Thoracic aorta (tissue), 2 donors: ENCODE measurements at places on chromosomes 11 and 22. TPM values are rescaled to one million over a fixed set of nuclear protein-coding genes. Genes with fewer than 3 reads are reported as not detected.
A peak's percentile ranks its signal among the peaks of the same experiment; 100 is the strongest.

DNA sequence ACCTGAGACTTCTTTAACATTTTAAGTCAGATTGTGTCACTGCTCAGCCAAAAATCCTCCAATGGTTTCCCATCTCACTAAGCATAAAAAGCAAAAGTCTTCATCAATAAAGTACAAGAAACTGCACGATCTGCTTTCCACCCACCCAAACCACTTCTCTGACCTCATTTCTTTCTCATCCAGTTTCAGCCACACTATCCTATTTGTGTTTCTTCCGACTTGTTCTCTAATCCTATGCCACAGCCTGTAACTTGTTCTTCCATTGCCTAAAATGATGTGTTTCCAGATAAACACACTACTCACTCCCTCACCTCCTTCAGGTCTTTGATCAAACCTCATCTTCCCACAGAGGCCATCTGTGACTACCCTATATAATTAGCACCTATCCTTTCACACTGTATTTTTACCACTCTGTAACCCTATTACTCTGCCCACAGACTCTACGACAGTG, 28.4 kb downstream of the ARHGAP32 start:
- H3K27me3 ChIP-seq, result no peaks in the 10 kb centered on the region
- no peaks in the 10 kb centered on the region for H3K36me3 ChIP-seq
- DNase-seq, result no peak

DNA sequence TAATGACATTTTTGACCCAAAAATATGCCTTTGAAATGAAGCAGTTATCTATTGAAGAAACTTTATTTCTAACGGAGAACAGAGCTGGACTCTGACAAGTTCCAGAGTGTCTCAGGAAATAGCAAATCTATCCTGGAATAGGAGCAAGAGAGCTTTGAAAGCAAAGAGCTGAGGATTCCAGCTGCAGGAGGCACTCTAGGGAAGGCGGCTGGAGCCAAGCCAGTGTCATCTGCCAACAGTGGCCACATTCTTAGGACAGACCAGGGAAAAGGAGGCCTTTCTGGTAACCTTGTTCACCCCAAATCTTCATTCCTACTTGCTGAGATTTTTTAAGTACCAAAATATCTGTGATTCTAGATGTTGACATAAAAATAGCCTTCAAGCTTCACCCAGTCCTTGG, 493.5 kb upstream of the B3GAT1 start:
- H3K4me3 ChIP-seq, result no peak overlapping the region
- no peaks in the 10 kb centered on the region for H3K36me3 ChIP-seq
- H3K27me3 ChIP-seq, result no peaks in the 10 kb centered on the region
- H3K27ac ChIP-seq, result no peak overlapping the region
- no peak for DNase-seq

DNA sequence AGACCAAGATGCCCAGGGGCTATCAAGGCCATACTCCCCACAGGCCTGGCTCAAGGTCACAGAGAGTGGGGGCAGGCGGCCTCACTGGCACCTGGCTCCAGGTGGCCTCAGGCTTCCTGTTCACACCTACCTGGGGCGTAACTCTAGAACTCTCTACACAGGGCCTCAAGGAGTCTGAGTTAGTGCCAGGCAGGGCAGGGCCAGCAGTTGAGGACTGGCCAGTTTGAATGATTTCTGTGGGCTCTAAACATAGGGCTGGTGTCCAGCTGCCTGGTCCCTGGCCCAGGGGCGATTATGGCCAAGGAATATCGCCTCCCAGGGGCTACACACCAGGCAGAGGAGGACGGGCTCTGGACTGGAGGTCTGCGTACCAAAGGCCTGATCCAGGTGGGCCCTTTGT, 79.2 kb downstream of the WNT7B start:
- no peaks in the 10 kb centered on the region for H3K36me3 ChIP-seq
- no peaks in the 10 kb centered on the region for H3K27me3 ChIP-seq
- H3K4me3 ChIP-seq, result no peak overlapping the region

GRCh38 chr11:84890676-84891075, 736.5 kb downstream of the DLG2 start:
- no peaks in the 10 kb centered on the region for H3K36me3 ChIP-seq
- no peaks in the 10 kb centered on the region for H3K27me3 ChIP-seq
- no peak overlapping the region for H3K27ac ChIP-seq
- no peaks in the 10 kb centered on the region for H3K4me1 ChIP-seq
- DNase-seq, result no peak
- H3K4me3 ChIP-seq, result no peak overlapping the region

DNA sequence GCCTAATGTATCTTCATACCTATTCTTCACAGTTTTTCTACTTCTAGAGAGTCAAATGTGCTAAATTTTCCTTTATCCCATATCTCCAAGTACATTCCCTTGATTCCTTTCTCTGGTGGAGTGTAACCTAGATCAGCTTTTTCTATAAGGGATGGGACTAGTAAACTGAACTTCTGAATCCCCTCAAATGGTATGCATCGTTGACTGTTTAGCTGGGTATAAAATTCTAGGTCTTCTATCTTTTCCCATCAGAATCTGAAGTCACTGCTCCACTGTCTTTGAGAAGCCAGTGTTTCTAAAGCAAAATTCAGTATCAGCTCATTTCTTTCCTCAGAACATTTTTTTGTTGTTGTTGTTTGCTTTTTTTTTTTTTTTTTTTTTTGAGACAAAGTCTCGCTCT, 1256.8 kb downstream of the BRD1 start:
- no peaks in the 10 kb centered on the region for H3K36me3 ChIP-seq
- no peak overlapping the region for H3K27ac ChIP-seq
- no peaks in the 10 kb centered on the region for H3K4me1 ChIP-seq
- no peak overlapping the region for H3K4me3 ChIP-seq
- H3K27me3 ChIP-seq, result no peaks in the 10 kb centered on the region

- no peaks in the 10 kb centered on the region for H3K27me3 ChIP-seq
- no peak for DNase-seq
- H3K4me1 ChIP-seq, result peaks cover 19% of the 10 kb centered on the region
- no peaks in the 10 kb centered on the region for H3K36me3 ChIP-seq
- H3K4me3 ChIP-seq, result no peak overlapping the region
These were observed 40.9 kb downstream of the GALNT18 start for GRCh38 chr11:11580841-11581411.

GRCh38 chr22:35467681-35468434, 67.9 kb downstream of the MCM5 start:
- peak overlapping the region; percentile 54 for H3K27ac ChIP-seq
- peaks cover 14% of the 10 kb centered on the region for H3K4me1 ChIP-seq
- H3K36me3 ChIP-seq, result no peaks in the 10 kb centered on the region
- DNase-seq, result peak; percentile 23
- no peaks in the 10 kb centered on the region for H3K27me3 ChIP-seq
- H3K4me3 ChIP-seq, result no peak overlapping the region

DNA sequence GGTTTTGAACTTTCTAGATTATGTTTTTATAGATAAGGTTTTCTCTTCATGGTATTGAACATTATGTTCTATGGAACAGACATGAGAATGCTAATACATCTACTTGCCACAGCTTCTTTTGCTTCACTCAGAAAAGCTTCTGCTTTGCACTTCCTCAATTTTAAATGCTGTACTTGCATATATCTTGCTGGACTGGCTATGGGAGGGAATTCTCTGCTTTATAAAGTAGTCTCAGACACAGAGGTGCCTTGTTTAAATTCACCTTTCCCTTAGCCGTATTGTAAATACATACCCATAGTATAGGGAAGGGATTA, 173.9 kb downstream of the DDX10 start:
- no peaks in the 10 kb centered on the region for H3K4me1 ChIP-seq
- no peaks in the 10 kb centered on the region for H3K36me3 ChIP-seq
- H3K27ac ChIP-seq, result no peak overlapping the region
- no peak overlapping the region for H3K4me3 ChIP-seq
- H3K27me3 ChIP-seq, result no peaks in the 10 kb centered on the region

DNA sequence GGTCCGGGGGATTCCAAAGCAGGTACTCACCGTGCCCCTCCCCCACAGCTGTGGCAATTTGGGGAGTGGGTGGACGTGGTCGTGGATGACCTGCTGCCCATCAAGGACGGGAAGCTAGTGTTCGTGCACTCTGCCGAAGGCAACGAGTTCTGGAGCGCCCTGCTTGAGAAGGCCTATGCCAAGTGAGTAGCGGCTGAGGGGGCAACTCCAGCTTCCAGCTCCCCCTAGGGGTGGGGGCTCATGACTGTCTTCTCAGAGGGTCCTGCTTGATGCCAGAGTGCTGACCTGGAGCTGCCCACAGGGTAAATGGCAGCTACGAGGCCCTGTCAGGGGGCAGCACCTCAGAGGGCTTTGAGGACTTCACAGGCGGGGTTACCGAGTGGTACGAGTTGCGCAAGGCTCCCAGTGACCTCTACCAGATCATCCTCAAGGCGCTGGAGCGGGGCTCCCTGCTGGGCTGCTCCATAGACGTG, 4.2 kb downstream of the CAPN1 start:
- H3K4me3 ChIP-seq, result no peak overlapping the region
- DNase-seq, result no peak
- peaks cover 19% of the 10 kb centered on the region for H3K4me1 ChIP-seq
- peaks cover 56% of the 10 kb centered on the region for H3K36me3 ChIP-seq
- H3K27ac ChIP-seq, result no peak overlapping the region

GRCh38 chr22:38032681-38033521, 24.3 kb upstream of the PICK1 start:
- H3K4me3 ChIP-seq, result no peak overlapping the region
- H3K27me3 ChIP-seq, result no peaks in the 10 kb centered on the region
- no peaks in the 10 kb centered on the region for H3K36me3 ChIP-seq
- peaks cover 22% of the 10 kb centered on the region for H3K4me1 ChIP-seq

DNA sequence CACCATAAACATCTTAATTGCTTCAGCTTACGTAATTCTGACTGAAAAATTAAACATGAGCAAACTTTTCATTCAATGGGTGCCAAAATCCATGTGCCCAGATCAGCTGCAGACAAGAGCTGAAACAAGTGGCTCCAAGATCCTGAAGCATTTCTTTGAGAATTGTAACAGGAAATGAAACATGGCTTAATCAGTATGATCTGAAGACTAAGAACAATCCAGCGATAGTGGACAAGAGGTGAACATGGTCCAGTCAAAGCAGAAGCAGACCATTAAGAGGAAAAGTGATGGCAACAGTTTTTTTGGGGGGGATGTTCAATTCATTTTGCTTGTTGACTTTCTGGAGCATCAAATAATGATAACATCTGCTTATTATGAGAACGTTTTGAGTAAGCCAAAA, 1964.5 kb upstream of the RAG2 start:
- H3K4me1 ChIP-seq, result no peaks in the 10 kb centered on the region
- no peak overlapping the region for H3K4me3 ChIP-seq
- DNase-seq, result no peak
- H3K36me3 ChIP-seq, result no peaks in the 10 kb centered on the region
- H3K27ac ChIP-seq, result no peak overlapping the region

- no peaks in the 10 kb centered on the region for H3K27me3 ChIP-seq
- DNase-seq, result no peak
- no peak overlapping the region for H3K27ac ChIP-seq
- H3K4me1 ChIP-seq, result no peaks in the 10 kb centered on the region
- H3K4me3 ChIP-seq, result no peak overlapping the region
These were observed 61.6 kb downstream of the CASP12 start for GRCh38 chr11:104836691-104837090.

DNA sequence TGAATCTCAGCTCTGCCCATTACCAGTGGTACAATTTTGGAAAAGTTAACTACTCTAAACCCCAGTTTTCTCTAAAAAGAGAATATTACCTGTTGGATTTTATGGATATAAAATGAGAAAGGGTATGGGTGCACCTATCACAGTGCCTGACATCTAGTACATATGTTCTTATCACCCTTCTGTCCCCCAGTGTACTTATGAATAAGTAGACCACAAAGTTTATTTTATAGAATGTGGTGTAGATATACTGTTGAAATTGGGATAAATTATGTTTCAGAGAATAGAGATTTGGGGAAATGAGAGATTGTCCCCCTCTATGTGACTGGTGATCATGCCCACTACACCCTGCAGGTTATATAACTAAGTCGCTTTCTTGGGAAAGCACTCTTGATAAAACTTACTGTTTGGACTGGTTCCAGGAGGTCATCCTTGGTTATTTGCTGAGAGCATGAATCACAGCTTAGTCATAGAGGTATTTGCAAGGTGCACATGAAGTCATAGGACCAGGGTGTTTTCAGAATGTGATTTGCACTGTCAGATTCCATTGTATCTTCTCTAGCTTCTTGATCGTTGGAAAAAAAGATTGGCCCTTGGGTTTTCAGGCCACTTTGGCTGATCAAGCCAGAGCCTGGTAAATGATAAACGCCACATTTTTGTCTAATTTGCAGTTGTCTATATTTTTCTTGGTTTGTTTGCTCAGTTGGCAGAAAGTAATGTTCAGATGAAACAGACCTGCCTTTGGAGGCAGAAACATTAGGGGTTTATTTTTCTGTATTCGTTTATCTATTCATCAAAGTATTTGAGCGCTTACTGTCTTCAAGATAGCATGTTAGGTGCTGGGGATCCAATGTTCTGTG, 21.3 kb downstream of the STX3 start:
- no peak overlapping the region for H3K27ac ChIP-seq
- no peaks in the 10 kb centered on the region for H3K27me3 ChIP-seq
- H3K36me3 ChIP-seq, result peaks cover 20% of the 10 kb centered on the region
- H3K4me3 ChIP-seq, result no peak overlapping the region

DNA sequence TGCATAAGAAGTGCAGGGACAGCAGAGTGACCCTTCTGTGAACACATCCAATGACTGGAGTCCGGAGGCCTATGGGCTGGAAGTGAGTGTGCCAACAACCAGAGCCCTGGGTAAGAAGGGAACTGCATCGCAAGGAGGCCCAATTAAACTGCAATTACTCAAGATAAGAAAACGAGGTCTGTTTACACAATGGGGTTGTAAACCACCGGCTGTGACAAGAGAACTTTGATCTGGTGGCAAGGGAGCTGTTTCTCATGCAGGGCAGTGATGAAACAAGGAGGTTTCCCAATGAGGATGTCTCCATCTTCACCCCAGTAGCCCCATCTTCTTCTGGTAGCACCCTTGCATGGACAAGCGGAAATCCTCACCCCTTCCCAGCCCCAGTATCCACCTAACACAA, 21.5 kb downstream of the ETS1 start:
- no peak overlapping the region for H3K4me3 ChIP-seq
- no peak for DNase-seq
- H3K27ac ChIP-seq, result no peak overlapping the region
- no peaks in the 10 kb centered on the region for H3K27me3 ChIP-seq
- H3K36me3 ChIP-seq, result no peaks in the 10 kb centered on the region

GRCh38 chr11:61682093-61682732, 2.0 kb downstream of the DAGLA start:
- no peak overlapping the region for H3K4me3 ChIP-seq
- H3K36me3 ChIP-seq, result no peaks in the 10 kb centered on the region
- no peak for DNase-seq
- no peaks in the 10 kb centered on the region for H3K27me3 ChIP-seq

The FIBIN gene
- 278 TPM for total RNA-seq

The GGT5 gene
- 175 TPM for total RNA-seq

The LRRC55 gene
- not detected for total RNA-seq

The PLA2G3 gene
- total RNA-seq, result not detected

The VSIG10L2 gene
- total RNA-seq, result not detected

The SYT12 gene
- total RNA-seq, result 16.9 TPM

The MS4A15 gene
- total RNA-seq, result not detected
